Activated T-cell treated with anti-CD3 and anti-CD28 coated beads, Interleukin-2, amount 50 U/mL, for 1 hour (primary cell): ENCODE measurements at places on chromosomes 12 and 14.

GRCh38 chr14:105849933-105850626 lies 323.7 kb downstream of the TMEM121 start:
- peak; percentile 13 for DNase-seq

GRCh38 chr12:116067892-116068291 lies 209.6 kb downstream of the MED13L start:
- DNase-seq = no peak

DNA sequence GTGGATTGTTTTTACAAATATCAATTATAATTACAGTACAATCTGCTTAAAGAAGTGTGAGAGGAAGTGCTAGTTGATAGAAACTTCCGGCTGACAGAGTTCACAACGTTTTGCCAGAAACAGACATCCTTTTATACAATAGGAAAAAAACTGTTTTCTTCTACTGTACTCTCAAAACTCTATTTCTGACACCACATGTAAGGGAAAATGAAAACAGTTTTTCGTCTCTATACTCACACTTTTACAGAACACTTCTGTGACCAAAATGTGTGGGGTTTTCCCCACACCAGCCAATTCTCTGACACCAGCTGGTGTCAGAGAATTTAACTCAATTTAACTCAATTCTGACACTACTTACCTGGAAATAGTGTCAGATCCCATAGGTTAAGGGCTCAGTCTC lies 24.2 kb upstream of the HIF1A start:
- DNase-seq = no peak

- no peak for DNase-seq
Measured at GRCh38 chr12:120229487-120230325, 28.8 kb upstream of the RPLP0 start.
